ENCODE measurements at places on chromosomes 4 and X. TPM values are rescaled to one million over a fixed set of nuclear protein-coding genes. Genes with fewer than 3 reads are reported as not detected.

DNA sequence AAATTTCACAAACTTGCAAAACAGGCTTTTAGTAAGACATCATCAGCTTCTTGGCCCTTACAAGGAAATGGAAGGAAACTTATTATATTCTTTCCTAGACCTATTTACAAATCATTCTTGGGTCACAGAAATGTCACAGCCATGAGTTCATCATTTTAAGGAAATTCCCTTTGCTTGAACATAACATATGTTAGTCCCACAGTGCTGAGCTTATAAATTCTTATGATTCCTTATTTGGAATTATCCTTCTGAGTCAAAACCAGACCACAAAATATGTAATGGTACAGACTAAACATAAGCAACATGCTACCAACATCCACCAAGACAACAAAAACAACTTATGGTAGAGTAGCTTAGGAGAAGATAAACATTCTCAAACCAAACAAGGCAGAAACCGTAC lies 236.9 kb upstream of the CTSO start:
- DNase-seq: peak; percentile 52

GRCh38 chrX:120824021-120824420 lies 51.6 kb downstream of the CT47B1 start:
- peak; percentile 7 for DNase-seq

GRCh38 chr4:140046016-140046415 lies 108.0 kb downstream of the MAML3 start:
- DNase-seq: no peak

DNA sequence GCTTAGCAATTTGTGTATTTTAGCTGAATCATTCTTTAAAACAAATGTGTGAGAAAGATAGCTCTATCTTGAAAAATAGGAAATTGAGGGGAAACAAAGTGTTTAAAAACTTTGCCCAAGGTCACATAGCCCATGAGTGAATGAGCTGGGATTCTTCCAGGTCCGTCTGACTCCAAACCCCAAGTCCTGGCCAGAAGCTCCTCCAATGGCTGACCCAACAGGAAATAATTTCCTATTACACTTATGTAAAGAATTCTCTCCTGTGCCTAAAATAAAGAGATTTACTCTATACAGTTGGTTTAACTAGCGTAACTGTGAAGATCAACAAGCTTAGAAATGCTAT lies 287.6 kb downstream of the ARHGAP24 start:
- peak; percentile 96 for DNase-seq

DNA sequence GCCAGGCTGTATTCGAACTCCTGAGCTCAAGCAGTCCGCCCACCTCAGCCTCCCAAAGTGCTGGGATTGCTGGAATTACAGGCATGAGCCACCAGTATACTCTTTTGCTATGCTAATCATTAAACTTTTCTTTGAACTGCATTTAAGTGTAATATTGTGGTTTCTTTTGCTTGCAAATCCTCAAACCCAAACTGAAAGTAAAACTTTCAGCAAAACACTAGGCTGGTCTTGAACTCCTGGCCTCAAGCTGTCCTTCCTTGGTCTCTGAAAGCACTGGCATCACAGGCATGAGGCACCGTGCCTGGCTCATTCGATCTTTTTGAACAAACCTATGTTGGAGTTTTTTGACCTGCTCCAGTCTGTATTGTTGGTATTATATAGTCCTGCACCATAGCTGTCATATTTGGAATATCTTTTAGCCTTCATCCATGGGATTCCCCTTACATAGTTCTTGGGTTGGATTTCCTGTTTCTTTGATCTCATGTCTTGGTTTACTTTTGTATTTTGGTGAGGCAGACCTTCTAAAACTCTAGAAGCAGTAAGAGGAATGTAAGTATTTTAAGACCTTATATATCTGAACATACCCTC lies 34.1 kb downstream of the MOB1B start:
- DNase-seq: no peak

DNA sequence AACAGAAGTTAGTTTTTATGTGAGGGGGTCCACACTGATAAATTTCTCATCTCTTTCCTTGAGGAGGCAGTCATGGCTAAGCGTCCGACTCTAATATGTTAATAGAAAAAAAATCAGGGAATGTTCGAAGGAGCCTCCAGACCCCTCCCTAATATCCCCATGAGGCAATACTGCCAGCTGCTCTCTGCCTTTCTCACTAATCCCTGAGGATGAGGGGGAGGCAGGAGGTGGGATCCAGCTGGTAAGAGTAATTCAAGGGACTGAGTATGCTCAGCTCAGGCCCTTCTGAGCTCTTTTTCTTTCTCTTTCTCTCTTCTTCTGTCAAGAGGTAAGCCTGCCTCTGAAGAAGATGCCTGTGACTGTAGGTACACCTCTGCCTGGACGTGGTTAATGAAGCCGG lies 51.7 kb downstream of the PIR start:
- no peak for DNase-seq

DNA sequence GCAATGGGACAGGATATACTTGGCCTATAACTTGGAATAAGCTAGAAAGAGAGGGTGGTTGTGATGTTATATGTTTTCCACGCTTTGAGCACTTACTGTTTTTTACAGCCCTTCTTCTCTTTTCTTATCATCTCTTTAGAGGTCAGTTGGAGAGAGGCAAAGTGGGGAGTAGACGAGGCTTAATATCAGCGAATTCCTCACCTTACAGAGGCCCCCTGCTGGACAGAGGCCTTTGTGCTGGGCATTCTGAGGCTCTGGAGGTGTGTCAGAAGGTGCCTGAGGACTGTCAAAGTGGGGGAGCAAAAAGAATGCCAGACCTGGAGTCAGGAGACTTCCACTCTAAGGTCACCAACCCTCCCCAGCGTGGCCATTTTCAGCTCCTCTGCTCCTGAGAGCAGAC lies 42.5 kb downstream of the MAMLD1 start:
- DNase-seq: no peak

- peak; percentile 70 for DNase-seq
Observed at GRCh38 chr4:107837776-107838618, 13.3 kb downstream of the SGMS2 start.

DNA sequence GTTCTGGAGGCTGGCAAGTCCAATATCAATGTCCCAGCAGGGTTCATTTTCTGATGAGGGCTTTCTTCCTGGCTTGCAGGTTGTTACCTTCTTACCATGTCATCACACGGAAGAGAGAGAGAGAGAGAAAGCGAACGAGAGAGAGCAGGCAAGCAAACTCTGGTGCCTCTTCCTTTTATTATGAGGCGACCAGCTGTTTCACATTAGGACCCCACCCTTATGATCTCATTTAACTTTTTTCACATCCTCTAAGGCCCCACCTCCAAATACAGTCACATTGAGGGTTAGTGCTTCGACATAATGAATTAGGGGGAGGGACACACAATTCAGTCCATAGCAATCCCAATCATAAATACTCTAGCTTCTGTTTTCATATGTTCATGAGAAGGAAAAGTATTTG lies 10.6 kb upstream of the GPR174 start:
- DNase-seq: no peak

- no peak for DNase-seq
Observed at GRCh38 chr4:2064276-2064991, 5.3 kb downstream of the NAT8L start.

Gene MAGEE2
- not detected for total RNA-seq

GRCh38 chr4:173413036-173413435 lies 14.1 kb upstream of the SCRG1 start:
- DNase-seq: peak; percentile 22

Gene CLCN4
- 0.89 TPM for total RNA-seq

Gene APLN
- 1.1 TPM for total RNA-seq

Gene ADGRG4
- 0.25 TPM for total RNA-seq

DNA sequence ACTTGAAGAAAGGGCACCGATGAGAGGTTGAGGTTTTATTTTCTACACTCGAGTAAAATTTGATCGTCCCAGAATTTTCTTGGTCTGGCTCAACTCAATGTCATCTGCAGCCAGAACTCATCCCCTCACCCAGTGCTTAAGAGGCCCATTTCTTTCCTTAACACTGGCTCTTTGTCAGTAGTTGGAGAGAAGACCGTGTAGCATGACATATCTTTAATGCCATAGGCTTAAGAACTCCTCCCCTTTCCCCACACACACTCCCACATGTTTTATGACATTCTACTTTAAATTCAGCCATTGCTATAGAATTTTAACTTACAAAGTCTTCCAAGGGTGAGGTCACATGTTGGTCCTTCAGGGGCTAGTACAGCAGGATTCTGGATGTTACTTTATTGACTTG lies 44.2 kb upstream of the ZNF827 start:
- no peak for DNase-seq

DNA sequence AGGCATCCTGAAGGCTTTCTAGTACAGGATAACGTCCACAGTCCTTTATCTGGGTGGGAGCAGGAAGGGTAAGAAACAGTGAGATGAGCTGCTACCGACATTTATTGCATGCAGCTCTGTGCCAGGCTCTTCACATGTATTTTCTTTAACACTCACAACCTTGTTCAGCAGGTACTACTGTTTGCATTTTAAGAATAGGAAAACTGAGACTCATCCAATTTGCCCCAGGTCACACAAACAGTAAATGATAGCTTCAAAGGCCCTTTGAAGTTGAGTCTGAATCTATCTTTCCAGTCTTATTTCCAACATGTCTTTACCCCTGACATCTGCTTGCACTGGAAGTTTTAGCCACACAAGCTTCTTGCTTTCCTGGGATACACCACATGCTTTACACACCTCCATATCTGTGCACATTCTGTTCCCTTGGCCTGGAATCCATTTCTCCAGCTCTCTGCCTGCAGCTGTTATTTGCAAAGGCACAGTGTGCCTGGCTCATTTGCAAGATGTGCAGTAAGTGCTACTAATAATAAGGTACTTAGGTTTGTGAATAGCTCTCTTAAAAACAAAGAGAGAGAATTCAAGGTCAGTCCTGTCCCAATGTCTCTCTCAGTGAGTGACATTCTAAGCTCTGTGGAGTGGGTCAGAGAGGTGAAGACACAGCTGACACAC lies 61.2 kb downstream of the METTL14 start:
- no peak for DNase-seq

DNA sequence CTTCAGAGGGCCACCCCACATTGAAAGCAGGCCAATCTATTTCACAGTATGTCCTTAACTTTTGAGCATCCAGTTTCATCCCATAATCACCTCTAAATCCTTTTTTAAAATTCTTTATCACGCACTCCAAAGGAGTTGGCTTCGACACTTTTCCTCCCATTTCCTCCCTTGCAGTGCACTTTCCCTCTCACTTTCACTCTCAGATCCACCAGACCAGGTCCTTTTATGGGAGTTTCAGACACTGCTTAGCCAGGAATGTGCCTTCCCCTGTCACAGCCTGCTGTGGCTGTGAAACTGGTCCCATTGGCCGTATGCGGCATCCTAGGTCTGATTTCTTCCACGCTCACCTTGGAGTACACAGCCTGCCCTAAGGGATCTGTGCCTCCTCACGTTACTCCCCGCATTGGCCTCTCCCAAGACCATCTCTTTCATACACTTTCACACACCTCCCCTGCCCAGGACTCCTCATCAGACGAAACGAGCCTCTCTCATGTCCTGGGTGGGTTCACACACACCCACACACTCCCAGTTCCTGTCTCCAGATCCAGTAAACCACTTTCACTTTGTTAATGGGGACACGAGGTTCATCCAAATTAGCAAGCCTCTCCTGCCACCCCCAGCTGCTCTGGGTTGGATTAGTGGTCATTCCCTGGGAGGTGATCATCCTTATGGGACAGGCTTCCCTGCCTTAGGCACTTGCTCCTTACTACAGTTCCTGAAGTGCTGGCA lies 10.0 kb upstream of the RHOXF2B start:
- DNase-seq: no peak

Gene FUNDC1
- total RNA-seq: 19.6 TPM

DNA sequence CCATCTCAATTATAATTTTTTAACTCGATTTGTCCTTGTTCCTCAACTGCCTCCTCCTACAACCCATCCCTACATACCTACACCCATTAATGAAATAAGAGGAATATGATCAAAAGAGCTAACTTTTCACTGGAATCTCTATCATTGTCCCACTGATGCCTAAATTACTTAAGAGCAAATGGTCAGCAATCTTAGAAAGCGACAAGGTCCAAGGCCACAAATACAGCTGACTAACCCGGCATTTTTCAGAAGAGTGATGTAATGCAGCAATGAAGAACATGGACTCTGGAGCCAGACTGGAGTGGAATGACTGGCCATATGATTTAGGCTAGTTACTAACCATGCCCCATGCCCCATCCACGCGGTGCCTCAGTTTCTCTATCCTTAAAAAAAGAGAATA lies 56.2 kb downstream of the PPA2 start:
- DNase-seq: no peak

- no peak for DNase-seq
Observed at GRCh38 chrX:78456909-78457308, 129.5 kb upstream of the CYSLTR1 start.

DNA sequence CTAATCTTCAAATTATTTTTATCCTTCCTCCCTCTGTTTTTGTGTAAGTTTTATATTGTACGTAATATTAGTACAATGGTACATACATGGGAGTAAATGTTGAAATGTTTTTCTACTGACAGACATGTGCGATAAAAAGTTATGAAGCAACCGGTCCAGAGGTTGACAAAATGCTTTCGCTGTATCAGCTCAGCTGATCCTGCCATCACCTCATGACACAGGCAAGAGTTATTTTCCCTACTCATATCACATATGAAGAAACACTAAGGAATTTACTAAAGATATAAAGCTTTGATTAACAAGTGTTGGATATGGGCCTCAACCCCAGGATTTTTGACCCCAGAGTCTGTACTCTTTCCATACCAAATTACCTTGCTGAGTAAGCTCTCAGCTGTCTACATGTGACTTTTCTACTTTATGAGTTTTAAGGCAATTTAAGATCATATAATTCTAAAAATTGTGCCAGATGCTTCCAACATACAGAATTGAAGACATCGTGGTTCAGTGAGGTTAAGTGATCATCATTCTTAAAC lies 50.0 kb downstream of the CLCN5 start:
- no peak for DNase-seq

Gene PCGF3
- total RNA-seq: 26.0 TPM

- peak; percentile 94 for DNase-seq
Observed at GRCh38 chr4:15234856-15235126, 193.0 kb upstream of the C1QTNF7 start.

- DNase-seq: no peak
Observed at GRCh38 chr4:17583276-17583675, 6.3 kb downstream of the LAP3 start.

- DNase-seq: no peak
Observed at GRCh38 chrX:120136840-120137239, 21.1 kb upstream of the RHOXF1 start.

DNA sequence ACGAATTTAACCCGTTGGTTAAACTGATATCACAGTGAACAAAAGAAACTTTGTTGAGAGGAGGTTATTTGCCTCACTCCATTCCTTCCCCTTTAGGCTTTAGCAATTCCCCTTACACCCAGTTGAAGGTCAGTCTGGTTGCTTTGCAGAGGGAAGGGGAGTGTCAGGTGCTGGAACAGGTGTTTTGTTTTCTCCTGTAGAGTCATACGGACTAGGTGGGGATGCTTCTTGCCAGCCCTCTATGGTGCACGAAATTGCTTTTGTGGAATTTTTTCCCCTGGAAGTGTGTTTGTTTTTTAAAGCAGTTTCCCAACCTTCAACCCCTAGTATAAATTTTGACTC lies 33.1 kb downstream of the DLG3 start:
- DNase-seq: no peak

Gene F11
- total RNA-seq: not detected

DNA sequence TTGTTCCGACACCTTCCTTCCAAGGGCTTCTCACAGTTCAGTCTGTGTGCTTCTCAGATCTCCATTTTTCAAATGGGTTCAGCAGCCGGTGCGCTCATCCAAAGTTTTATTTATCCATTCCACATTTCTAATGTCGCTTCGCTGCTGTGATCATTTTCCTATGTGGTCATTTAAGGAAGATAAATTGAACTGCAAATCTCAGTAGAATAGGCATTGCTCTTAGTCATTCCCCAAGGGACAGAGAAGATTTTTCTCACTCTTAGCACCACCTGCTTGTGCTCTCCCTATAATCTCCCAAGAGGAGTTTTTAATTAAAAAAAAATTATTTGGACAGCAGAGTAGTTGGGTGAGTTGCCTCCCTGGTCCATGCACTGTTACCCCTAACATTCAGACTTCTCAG lies 278.9 kb upstream of the GATB start:
- no peak for DNase-seq
